Stomach (tissue), 19 donors: ENCODE measurements at places on chromosomes 12 and 14. TPM values are rescaled to one million over a fixed set of nuclear protein-coding genes. Genes with fewer than 3 reads are reported as not detected.

The CMKLR1 gene
- 2.6 TPM for polyA plus RNA-seq

The IL25 gene
- not detected for polyA plus RNA-seq

The CLEC9A gene
- polyA plus RNA-seq, result not detected

The ZC3H14 gene
- 18.0 TPM for polyA plus RNA-seq
